Activated B cell treated with CpG ODN at 0.5 μM for 24 hours (primary cell): ENCODE measurements at places on chromosomes 3 and 15.
A peak's percentile ranks its signal among the peaks of the same experiment; 100 is the strongest.

GRCh38 chr15:93278783-93279182 is 189.8 kb upstream of the RGMA start:
- DNase-seq: no peak

GRCh38 chr15:66774001-66774814 is 72.2 kb downstream of the SMAD6 start:
- DNase-seq: peak; percentile 23

DNA sequence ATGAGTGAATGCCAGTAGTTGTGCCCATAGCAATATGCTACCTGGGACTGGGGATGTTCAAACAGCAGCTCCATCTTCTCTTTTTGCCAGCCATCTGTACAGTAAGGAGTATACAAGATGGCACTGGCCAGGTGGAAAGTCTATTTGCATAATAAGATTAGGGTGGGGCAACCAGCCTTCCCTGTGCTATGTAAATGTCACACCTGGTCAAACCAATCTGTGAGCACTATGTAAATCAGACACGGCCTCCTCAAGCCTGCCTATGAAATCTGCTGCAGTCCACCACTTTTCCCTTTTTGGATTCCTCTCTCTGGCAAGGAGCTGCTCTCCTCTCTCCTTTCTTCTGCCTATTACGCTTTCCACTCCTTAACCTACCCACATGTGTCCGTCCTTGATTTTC is 53.0 kb downstream of the C3orf80 start:
- no peak for DNase-seq

GRCh38 chr3:45719655-45720487 is 30.7 kb downstream of the SACM1L start:
- DNase-seq: no peak

DNA sequence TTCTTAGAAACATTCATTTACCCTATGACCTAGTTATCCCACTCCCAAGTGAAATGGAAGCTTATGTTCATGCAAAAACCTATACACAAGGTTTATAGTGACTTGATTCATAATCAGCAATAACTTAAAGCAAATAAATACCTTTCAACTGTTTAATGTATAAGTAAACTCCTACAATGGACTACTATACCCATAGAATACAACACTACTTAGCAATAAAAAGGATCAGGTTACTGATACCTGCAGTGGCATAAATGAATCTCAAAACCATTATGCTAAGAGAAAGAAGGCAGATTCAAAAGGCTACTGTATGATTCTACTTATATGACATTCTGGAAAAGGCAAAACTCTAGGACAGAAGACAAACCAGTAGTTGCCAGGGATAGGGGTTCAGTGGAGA is 8.3 kb upstream of the POLR2M start:
- no peak for DNase-seq

DNA sequence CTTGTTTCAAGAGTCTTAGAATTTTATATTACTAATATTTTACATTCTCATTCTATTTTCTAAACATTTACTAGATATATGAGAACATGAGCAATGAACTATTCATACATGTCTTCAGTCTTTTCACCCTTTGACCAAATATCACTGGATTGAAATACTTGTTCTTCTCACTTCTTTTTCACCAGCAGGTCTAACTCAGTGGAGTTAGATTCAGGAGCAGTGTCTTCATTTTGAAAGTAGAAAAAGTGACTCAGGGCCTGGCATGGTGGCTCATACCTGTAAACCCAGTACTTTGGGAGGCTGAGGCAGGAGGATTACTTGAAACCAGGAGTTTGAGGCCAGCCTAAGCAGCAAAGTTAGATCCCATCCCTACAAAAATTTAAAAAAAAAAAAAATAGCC is 70.8 kb downstream of the USP13 start:
- DNase-seq: no peak

- DNase-seq: no peak
Observed at GRCh38 chr15:52798529-52799101, 8.5 kb upstream of the ONECUT1 start.

DNA sequence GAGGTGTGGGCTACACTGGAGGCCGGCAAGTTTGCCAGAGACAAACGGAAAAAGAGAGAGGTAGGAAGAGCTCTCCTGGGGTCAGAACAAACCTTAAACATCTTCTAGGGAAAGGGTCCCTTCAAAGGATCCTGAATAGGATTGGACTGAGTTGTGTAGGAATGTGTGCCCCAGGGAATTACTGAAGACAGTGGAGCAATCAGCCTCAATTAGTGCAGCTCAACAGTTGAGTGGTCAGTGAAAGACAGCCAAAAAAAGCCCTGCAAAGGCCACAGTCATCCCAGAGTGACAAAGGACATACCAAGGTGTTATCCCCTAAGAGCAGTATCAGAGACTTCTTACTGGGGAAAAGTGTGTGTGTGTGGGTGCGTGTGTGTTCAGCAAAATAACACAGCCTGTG is 70.3 kb downstream of the NUP210 start:
- no peak for DNase-seq

DNA sequence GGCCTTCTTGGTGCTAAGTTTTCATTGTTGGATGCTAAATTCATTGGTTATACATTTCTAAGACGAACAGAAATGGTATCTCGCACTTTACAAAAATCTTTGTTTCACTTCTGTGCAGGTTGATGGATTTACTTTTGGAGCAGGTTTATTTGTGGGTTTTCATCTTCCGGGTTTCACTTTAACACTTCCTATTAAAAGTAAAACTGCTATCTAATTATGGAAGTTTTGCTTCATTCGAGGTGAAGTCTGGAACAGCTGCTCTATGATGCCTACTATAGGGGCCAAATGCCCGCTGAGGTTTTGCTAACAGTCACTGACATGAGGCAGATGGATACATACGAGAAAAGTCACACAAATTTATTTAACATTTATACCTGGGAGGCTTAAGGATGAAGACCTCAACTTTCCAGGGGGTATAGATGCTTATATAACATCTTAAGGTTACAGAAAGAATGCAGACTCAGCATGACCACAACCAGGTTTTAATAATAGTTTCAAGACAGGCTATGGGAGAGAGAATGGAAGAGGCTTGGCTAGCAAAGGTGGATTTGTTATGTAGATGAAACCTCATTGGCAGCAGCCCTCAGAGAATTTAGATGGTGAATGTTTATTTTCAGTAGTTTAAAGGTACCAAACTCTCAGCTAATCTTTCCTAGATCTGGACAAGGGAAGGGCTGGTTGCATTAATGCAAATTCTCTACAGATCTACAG is 54.2 kb downstream of the OSTN start:
- DNase-seq: no peak

DNA sequence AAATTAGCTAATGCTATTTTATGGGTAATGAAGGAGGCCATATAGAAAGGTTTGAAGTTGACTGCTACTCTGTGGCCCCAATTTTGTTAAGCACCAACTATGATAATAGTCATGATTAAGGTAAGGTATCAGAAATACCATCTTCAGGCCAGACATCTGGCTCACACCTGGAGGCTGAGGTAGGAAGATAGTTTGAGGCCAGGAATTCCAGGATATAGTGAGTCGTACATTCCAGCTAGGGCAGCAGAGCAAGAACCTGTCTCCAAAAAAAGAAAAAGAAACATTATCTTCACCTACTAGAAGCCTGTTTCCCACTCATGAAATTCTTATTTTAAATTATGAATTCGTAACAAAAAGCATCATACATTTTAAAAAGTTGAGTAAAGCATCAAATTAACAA is 64.4 kb downstream of the LRRC28 start:
- no peak for DNase-seq

GRCh38 chr3:187737368-187738070 is 7.7 kb downstream of the BCL6 start:
- DNase-seq: peak; percentile 53

GRCh38 chr3:29080967-29081366 is 199.9 kb upstream of the RBMS3 start:
- no peak for DNase-seq

DNA sequence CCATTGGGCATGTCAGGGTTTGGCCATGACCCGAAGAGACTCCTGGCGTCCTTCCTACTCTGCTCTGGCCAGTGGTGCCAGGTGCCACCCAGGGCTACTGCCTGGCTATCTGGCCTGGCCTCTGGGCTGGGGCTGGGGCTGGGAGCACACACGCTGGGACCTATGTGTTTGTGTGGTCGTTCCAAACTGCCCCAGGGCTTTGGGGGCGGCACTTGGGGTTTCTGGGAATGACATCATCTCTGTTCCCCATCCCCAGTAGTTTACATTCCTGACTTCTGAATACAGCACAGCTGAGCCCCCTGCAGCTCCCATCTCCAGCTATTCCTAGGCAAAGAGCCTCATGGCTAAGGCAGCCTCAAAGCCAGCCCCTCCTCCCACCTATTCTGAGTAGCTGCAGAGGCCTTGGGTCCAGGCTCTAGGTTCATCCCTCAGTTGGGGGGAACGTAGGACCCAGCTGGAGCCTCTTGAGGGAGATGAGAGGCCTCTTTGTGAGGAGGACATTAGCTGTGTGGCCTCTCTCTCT is 24.3 kb downstream of the PLEKHO2 start:
- no peak for DNase-seq

DNA sequence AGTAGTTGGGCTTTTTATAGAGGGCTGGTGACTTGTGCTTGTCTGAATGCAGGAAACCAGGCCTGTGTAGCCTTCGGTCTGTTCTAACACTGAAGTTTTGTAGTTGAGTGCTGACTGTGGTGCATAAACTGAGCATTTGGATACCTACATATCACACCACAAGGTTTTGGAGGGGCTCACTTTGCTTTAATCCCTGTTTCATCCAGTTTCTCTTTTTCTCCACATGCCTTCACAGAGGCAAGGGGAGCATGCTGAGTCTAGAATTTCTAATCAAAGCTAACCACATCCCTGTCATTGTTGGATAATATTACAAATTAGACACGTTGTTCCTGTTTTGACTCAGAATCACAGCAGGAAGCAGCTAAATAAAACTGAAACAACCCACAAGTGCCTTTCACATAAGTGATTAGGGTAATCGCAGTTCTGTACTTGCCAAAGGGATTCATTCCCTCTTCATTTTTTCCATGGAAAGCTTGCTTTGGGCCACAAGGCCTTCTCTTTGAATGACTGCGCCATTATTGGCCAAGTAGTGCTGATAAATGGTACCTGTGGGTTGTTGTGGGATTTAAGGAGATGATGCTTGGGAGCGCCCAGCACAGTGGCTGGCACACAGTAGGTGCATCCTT is 48.9 kb downstream of the TGFBR2 start:
- DNase-seq: no peak

GRCh38 chr15:34591306-34591705 is 7.9 kb upstream of the GOLGA8B start:
- DNase-seq: no peak

GRCh38 chr3:153289334-153289808 is 127.3 kb downstream of the RAP2B start:
- no peak for DNase-seq

GRCh38 chr15:70956201-70956995 is 63.8 kb downstream of the LRRC49 start:
- no peak for DNase-seq

GRCh38 chr3:44969154-44969827 is 6.7 kb downstream of the ZDHHC3 start:
- DNase-seq: no peak

DNA sequence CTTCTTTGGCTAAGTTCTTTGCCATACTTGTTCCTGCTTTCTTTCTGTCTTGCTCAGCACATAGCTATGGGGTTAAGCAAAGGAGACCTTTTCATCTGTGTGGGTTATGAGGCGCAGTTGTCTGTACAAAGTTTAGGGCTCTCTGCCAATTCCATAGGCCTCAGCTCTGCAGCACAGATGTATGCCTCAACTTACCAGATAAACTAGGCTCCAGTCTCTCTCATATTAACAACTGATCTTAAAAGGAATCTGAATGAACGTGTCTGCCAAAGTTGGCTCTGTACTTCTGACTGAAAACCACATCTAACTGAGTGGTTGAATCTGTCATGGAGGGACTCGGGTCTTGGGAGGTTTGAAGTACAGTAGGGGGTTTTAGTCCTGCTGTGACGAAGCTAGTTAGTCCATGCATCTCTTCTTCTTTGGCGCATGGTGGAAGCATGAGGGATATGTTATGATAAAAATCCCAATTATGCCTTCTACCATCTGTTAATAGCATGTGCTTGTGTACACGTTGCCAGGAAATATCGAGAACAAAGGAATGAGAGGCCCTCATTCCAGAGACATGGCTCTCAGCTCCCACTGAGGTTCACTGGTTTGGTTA is 114.6 kb upstream of the TSC22D2 start:
- no peak for DNase-seq

DNA sequence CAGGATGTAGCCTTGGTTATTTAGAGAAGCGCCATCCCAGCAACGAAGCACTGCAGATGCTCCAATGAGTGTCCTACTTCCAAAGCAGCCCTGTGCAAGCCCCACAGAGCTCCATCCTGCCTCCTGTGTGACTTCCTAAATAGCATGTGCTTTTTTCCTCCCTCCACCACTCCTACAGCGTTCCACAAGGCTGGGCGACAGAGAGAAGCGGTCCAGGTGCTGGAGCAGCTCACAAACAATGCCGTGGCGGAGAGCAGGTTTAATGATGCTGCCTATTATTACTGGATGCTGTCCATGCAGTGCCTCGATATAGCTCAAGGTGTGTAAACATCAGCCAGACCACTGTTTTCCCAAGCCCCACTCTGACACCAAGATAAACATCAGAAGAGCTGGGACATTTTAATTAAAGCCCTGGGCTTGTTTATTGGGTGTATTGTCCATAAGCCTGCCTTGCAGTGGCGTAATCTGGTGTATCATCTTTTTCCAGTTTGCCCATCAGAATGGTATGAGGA is 22.2 kb upstream of the RHO start:
- no peak for DNase-seq

DNA sequence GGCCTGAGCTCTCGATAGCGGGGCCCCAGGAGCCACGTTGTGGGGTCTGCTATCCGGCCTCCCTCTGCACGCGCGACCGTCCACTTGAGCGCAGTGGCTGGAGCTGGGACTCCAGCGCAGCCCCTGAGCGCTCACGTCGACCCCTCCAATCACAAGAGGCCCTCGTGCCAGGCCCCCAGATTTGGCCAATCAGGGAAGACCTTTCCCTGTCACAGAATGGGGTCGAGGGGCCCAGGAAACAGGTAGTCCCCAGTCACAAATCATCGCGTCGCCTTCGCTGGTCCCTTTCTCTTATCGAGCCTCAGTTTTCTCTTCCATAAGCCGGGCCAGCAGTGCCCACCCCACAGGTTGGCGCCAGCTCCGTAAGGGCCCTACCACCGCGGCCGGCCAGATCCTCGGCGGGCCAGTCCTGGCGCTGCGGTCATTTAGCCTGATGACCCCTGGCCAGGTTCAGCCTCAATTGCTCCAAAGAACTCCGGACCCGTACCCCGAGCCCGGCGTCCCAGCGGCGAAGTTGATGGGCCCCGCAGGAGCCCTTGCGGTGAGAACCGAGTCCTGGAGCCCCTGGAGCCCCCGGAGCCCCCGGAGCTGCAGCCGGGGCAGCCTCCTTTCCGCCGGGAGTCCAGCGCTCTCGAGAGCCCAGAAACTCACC is 435 bp downstream of the ALDH1L1 start:
- DNase-seq: no peak

- DNase-seq: no peak
Observed at GRCh38 chr3:77795013-77795412, 755.1 kb downstream of the ROBO2 start.

- no peak for DNase-seq
Observed at GRCh38 chr15:39692356-39693327, 90.0 kb downstream of the FSIP1 start.

- DNase-seq: no peak
Observed at GRCh38 chr3:165729756-165730155, 107.5 kb downstream of the BCHE start.
